ENCODE measurements at places on chromosomes 4 and X.

GRCh38 chrX:103343105-103343504 is 13.1 kb downstream of the TCEAL7 start:
- no peak for DNase-seq

DNA sequence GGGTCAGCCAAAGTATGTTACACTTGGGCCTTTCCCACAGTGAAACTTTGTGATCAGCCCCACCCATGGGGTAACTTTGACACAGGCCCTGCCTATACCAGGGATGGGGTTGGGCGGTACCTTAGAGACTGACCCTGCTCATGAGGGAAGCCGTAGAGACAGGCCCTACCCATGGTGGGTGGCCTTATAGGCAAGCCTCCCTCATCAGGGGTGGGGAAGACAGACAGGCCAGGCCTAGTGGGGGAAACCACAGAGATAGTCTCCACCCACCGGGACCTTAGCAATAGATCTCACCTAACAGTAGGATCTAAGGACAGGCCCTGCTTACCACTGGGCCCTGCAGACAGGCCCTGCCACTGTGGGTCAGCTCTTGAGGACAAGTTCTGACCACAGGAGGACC is 6.8 kb downstream of the PLP2 start:
- no peak for DNase-seq

- DNase-seq: no peak
Observed at GRCh38 chr4:54687887-54688841, 30.4 kb downstream of the KIT start.

DNA sequence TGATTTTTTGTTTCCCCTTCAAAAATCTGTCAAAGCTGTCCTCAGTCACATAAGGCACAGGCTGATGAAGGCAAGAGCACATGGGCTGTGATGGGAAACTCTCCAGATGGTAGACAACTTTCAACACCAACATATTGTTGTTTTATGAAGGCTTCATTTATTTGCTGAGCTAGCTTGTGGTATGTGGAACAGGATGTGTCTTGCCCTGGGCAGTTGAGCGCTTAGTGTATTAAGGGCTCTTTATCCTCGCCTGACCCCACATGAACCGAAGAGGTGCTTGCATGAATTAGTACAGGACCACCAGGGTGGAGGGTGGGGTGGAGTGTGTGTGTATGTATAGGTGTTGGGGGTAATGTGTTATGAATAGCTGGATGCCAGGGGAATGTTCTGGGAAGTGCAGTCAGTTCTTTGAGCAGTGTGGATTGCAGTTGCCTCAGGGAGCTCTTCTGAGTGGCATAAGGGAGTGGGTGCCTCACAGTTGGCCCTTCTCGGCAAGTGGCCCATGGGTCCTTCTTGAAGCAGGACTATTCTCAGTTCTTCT is 103.1 kb downstream of the PHEX start:
- no peak for DNase-seq

DNA sequence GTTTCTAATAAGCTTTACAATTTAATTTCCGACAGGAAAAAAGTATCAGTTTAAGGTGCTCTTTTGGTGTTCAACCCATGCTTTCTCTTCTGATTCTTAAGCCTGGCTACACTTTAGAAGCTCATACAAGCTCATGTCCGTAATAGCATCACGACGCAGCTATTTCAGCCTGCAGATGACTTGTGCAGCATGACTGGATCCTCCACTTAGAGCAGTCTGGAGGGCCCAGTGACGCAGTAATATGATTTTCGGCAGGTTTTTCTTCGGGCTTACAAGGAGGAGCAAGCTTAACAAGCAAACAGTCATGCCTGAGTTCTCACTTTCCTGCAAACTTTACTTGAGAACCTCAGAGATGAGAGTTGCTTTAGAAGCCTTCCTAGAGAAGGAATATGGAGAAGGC is 85.3 kb upstream of the MAML3 start:
- DNase-seq: no peak

DNA sequence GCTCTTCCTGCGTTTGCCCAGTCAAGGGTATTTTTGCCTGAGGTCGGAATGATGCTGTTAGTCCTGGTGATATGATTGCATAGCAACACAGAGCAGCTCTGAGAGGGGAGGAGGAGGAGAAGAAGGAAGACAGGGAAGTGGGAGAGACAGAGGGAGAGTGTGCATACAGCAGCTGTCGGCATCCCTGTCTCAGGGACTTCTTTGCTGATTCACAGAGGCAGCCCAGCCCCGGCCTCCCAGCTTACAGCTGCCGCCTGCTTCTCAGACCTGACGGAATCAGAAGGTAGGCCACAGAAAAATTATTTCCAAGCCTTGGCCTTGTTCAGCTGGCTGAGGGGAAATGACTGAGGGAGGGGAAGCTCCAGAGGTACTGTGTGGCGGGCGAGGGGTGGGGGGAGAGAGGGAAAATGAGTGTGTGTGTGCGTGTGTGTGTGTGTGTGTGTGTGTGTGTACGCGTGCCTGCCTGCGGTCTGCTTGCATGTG is 319 bp downstream of the DRP2 start:
- no peak for DNase-seq

DNA sequence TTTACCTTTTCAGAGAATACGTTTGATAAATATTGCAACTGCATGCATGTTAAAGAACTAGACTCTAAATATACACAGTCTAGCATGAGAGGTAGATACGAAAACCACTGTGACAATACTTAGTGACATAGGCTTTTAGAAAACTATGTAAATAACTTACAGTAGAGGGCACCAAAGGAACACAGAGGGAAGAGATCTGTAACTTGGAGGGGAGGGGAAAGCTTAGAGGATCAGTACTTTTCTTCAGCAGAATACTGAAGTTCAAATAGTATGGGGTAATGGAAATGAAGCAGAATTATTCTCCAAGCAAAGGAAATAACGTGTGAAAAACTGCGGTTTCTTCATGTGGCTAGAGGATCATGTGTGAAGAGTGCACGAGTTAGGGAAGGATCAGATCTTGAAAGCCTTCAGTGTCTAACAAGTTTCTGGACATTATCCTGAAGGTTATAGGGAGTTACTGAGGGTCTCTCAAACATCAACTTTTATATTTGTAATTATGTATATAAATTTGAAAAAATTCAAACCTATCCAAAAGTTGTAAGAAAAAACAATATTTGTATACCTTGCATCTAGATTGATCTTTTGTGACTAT is 264.3 kb downstream of the NPFFR2 start:
- DNase-seq: peak; percentile 78

DNA sequence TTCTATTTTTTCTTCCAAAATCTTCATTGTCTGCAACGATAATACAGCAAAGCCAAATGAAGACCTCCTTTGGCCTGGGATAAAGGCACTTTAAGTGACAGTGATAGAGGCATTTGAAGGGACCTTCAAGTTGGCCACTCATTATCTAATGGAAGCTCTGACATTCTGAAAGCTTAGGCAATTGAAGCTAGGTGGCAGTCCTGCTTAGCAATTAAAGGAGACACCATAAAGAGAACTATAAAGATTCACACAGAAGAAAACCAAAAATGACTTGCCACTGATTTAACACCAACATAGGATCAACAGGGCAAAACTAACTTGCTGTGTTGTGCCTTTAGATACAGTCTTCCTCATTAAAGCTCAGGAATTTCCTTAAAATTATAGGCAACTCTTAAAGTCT is 103.3 kb upstream of the TSPAN7 start:
- DNase-seq: no peak

GRCh38 chr4:1136048-1136447 is 22.7 kb upstream of the RNF212 start:
- no peak for DNase-seq

GRCh38 chr4:117134386-117134785 is 49.0 kb upstream of the TRAM1L1 start:
- DNase-seq: peak; percentile 70

GRCh38 chrX:111652719-111653118 is 28.3 kb upstream of the ALG13 start:
- DNase-seq: no peak

GRCh38 chrX:8591501-8591900 is 126.9 kb downstream of the VCX3B start:
- DNase-seq: no peak

DNA sequence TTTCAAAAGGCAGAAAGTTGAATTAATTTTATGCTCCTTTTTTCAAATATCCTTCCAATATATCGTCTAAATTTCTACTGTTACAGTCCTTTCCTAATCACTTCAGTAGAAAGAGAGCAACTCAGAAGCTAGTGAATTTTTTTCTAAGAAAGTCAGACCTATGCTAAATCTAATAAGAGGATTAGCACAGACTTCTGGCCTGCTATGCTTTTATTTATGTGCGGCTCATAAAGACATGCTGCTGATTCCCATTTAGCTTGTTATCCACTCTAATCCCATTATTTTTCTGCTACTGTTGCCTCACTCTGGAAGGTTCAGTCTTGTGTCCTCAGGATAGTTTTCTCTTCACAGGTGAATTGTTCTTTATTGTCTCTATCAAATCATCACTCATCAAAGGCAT is 473.5 kb upstream of the FAM241A start:
- no peak for DNase-seq

Measured in SK-N-MC (cell line).